Jurkat, Clone E6-1 (cell line): ENCODE measurements at places on chromosomes 4 and X.

GRCh38 chr4:150402871-150403272, 179.1 kb upstream of the MAB21L2 start:
- peak; percentile 96 for DNase-seq

DNA sequence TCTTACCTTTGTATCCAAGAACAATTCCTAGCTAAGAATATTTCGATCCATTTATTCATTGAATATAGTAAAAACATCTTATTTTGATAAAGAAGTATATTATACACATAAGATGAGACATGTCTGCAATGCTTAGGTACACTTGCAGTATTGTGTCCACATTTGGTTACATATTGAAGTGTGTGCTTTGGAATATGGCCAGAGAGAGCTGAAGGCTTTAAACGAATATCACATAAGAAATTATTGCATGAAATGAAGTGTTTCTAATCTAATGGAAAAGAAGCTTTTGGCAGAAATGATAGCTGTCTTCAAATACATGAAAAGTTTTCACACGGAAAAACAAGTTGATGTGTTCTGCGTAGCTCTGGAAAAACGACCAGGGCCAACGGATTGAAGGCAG, 516.1 kb upstream of the ZFP42 start:
- DNase-seq = no peak

GRCh38 chr4:187929024-187929423, 66.5 kb upstream of the ZFP42 start:
- DNase-seq = no peak

- no peak for DNase-seq
Measured at GRCh38 chrX:39299615-39300014, 498.4 kb downstream of the MID1IP1 start.

- no peak for DNase-seq
Measured at GRCh38 chr4:28007693-28008092, 1147.1 kb downstream of the STIM2 start.

DNA sequence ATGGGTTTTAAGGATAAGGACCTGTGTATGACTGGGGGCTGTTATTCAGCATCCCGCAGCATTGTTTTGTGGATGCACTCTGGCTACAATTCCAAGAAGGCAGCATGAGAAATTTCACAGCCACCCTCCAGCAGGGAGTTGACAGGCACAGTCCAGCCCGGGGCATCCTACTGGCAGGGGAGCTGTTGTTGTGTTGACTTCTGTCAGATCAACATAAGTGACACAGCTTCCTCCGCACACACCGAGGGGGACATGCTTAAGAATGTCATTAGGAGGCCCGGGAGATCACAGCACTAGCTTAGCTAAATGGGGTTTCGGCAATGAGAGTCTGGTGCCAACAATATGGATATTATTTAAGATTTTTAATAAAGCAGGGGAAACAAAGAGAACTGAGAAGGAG, 326.5 kb downstream of the ASMT start:
- no peak for DNase-seq

GRCh38 chr4:6892190-6892908, 17.3 kb upstream of the TBC1D14 start:
- DNase-seq = peak; percentile 55

GRCh38 chr4:6470502-6471306, 1.7 kb downstream of the PPP2R2C start:
- no peak for DNase-seq

DNA sequence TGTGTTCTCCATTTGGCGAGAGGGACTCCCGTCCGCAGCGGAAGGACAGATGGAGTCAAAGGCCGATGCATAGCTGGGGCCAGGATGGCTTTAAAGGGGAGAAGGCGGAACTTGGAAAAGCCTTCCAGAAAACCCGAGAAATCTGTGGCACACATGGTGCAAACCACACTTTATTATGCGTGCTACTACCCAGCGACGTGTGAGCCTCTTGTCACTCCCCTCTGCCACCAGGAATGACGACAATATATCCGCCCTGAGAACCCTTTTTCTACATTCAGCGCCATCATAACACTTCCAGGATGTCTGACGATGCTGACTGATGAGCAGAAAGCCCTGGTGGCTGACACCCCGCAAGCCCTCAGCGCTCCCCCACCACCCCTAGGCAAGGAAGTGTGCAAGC, 689 bp upstream of the DCHS2 start:
- no peak for DNase-seq

GRCh38 chrX:84729809-84730208, 227.6 kb upstream of the HDX start:
- peak; percentile 33 for DNase-seq

DNA sequence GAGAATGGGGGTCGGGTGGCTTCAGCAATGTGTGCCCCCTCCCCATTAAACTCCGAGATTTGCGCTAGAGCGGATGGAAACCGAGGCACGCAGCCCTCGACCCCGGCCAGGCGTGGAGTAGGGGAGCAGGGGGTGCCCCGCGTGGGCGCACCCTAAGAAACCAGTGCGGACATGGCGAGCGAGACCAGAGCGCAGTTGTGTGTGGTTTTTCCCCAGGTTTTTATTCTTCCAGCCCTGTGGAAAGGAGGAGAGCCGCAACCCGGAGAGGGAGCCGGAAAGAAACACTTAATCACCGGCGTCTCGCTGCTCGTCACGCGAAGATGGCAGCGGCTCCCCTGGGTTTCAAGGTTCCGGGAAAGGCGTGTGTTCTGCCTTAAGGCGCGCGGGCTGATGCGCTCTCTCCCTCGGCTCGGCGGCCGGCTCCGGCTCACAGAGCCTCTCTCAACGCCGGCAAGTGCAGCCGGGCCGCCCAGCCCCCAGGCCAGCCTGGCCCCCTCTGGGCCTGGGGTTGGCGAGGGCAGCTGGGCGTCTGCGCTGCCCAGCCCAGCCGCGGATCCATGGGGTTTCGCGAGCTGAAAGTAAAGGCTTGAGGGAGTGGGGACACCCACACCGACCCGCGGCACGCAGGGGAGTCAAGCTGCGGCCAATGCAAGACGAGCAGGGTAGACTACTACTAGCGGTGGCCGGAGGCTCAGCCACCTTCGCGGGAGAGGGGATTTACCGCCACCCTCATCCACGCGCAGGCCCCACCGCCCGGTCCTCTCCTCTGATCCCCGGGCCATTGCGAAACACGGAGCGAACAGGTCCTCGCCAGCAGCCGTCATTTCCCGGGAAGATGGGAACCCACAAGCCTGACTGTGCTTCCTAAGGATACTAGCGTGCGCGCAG, 74.0 kb upstream of the BCOR start:
- DNase-seq = no peak

- DNase-seq = no peak
Measured at GRCh38 chr4:184385705-184386141, 88.6 kb downstream of the IRF2 start.
